Globus pallidus (tissue), 1 donor: ENCODE measurements at places on chromosomes 5 and 9.

GRCh38 chr5:138635265-138635664 lies 60.1 kb upstream of the HSPA9 start:
- no peak for DNase-seq

- DNase-seq = peak; percentile 72
Observed at GRCh38 chr5:77843570-77844372, 67.6 kb upstream of the TBCA start.

DNA sequence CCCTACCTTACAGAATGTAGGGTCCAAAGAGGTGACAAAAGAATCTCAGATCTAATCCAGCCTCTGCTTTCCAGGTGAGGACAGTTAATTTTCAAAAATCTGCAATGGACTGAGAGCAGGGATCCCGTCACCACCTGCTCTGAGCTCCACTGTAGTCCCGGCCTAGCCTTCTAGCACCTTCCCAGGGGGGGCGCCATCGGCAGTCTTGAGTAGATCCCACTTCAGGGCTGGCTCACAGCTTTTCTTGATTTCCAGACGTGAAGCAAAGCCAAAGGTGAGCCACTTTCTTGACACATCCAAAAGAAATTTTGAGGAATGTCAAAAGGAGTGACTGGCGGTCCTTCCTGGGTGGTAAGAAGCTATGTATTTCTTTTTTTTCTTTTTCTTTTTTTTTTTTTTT lies 114.1 kb downstream of the SYK start:
- no peak for DNase-seq

GRCh38 chr9:84880835-84881234 lies 211.3 kb downstream of the NTRK2 start:
- DNase-seq = no peak

GRCh38 chr5:179374506-179375235 lies 29.4 kb upstream of the ADAMTS2 start:
- DNase-seq = no peak

GRCh38 chr9:28927691-28928090 lies 1354.4 kb upstream of the C9orf72 start:
- no peak for DNase-seq
